Glutamatergic neuron (in vitro differentiated cells): ENCODE measurements at places on chromosomes 1 and 21. TPM values are rescaled to one million over a fixed set of nuclear protein-coding genes. Genes with fewer than 3 reads are reported as not detected.

Gene KIF21B
- 51.1 TPM for total RNA-seq

Gene FCRL5
- not detected for total RNA-seq

Gene BCAR3
- total RNA-seq, result 12.8 TPM

Gene RAVER2
- 4.4 TPM for total RNA-seq

Gene SPATA1
- 1.3 TPM for total RNA-seq

Gene FAM72C
- 0.22 TPM for total RNA-seq

DNA sequence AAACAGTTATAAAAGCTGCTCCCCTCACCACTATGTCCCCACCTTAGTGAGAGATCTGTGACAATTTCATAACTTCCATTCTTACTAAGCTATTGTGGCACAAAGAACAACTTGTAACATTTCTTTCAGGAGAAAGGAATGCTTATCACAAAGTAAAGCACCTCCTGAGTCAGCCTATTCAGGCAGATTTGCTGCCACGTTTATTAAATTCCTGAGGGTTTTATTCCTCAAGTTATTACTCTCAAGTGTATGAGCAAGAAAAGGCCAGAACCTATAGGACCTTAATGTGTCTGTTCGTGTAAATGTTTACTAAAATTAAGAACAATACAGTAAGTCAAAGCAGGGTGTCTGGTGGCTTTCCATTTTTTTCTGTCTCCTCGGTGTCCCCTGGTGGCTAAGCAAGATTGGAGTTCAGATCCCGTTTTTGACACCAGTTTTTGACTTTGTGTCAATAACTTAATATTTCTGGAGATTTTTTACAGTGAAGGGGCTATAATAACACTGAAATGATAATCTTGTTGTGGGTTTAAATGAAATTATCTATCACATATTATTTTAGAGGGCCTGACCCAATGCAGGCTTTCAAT is 1539.6 kb downstream of the BRINP3 start:
- DNase-seq, result no peak

- DNase-seq, result no peak
Observed at GRCh38 chr1:67053535-67053784, 488 bp downstream of the SLC35D1 start.

DNA sequence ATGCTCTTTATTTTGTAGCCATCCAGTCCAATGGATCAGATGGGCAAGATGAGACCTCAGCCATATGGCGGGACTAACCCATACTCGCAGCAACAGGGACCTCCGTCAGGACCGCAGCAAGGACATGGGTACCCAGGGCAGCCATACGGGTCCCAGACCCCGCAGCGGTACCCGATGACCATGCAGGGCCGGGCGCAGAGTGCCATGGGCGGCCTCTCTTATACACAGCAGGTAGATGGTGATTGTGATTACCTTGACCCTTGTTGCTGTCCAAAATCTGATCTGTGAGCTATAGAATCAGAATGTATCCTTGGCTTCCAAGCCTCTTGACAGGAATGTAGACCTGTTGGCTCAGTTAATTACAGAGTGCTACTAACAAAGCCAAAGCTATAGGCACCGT is 33.8 kb downstream of the ARID1A start:
- DNase-seq, result no peak

- DNase-seq, result no peak
Observed at GRCh38 chr1:117138561-117138960, 17.0 kb upstream of the TRIM45 start.

DNA sequence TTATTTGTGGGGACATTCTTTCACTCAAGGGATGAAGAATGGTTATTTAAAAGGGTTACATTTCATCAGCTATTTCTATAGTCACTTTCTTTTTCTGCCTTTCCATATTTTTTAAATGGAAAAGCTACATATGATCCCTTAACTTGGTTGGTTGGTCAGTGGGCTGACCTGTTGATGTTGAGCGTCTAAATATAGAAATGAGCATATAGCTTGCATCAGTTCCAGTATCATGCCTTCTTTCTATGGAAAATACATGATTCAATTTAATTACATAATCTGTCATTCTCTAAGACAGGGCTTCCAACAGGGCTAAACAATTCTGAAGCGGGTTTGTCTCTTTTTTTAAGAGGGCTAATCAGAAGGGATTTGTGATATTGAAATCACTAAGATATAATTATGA is 40.6 kb downstream of the TYW3 start:
- no peak for DNase-seq

DNA sequence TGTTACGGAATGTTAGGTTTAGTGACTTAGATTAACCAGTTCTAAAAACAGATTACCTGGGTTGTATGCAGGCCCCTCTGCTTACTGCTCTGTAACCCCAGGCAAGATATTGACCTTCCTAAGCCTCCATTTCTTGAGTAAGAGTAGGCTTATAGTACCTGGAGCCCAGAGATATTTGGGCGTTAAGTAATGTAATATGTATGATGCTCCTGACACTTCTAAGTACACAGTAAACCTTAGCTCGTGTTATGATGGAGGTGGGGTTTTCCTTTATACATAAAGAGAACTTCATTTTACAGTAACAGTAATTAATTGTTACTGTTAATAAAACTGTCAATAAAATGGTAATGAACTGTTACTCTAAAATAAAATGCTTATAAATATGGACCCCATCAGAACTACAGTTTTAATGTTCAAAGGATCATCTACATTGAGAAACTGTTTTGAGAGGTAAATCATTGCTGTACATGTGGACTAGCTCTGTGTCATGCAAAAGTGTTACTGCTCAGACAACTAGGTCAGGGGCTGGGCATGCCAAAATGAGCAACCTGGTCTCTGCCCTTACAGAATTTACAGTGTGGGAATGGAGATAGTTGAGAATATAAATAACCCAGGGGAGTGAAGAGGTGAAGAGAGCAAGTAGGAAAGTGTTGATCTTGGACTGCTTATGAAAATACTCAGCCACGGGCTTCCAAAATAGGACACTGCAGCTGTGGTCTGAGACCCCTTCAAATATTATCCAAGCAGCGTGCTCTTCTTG is 26.6 kb downstream of the LRRC8C start:
- no peak for DNase-seq

DNA sequence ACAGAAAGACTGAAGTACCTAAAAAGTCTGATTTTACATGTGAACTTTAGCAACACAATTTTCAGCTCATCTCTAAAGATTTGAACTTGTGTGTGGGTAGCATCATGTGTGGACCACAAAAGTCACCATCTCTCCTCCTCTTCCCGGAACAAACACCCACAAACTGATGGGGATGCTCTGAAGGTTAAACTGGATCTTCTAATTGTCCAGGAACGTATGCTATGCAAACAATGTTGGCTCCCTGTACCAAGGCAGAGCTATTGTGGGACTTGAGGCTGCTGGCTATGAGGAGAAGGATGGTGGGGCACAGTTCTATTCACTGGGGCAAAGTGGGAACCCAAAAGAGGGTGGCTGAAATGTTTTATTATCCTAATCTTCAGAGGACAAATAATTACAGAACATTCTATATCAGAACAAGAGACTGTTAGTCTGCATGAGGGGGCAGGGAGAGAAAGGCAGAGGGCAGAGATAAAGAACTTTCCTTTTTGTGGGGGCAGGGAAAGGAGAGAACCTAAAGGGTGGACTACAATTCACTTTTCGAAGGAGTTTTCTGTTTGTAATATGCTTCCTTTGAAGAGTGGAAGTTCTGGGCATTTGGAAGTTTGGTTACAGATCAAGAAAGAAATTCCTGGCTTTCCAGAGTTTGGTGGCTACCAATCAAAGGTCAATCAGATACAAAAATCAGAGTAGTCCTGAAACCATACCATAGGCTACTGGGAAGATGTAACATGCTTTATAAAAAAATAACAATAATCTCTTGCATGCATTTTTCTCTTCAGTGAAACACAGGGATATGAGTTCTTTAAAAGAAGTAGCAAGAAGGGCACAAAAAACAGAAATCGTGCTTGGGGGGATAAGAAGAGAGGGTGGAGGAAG is 62.9 kb downstream of the GADD45A start:
- no peak for DNase-seq

- no peak for DNase-seq
Observed at GRCh38 chr21:35943752-35944151, 116.6 kb downstream of the SETD4 start.

- DNase-seq, result no peak
Observed at GRCh38 chr1:201737352-201738060, 91.5 kb upstream of the IPO9 start.

GRCh38 chr1:209747580-209748262 is 8.1 kb upstream of the TRAF3IP3 start:
- DNase-seq, result peak; percentile 83

- DNase-seq, result peak; percentile 39
Observed at GRCh38 chr1:32701951-32702598, 495 bp downstream of the SYNC start.

- DNase-seq, result no peak
Observed at GRCh38 chr1:5948681-5949005, 43.6 kb downstream of the NPHP4 start.

DNA sequence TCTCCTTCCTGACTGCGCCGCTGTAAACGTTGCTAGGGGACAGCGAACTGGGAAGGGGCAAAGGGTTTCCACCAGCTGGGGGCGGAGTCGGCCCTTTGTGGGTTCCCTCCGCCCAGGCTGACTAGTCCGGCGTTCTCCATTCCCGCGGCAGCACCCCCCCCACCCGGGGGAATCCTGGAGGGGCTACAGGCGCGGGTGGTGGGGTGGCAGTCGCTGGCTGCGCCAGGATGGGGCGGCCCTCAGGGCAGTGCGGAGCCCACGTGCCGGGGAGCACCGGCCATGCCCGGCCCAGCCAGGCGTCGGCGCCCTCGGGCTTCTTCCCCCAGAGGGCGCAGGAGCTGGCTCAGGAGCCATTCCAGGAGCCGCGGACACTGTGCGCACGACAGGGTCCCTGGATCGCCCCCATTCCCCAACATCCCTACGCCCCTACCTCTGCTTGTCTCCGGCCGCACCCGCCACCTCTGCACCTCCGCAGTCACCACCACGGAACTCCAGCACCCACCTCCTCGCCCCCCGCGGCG is 476 bp downstream of the BATF3 start:
- DNase-seq, result peak; percentile 55

GRCh38 chr1:118485757-118486156 is 300.7 kb upstream of the SPAG17 start:
- DNase-seq, result no peak

DNA sequence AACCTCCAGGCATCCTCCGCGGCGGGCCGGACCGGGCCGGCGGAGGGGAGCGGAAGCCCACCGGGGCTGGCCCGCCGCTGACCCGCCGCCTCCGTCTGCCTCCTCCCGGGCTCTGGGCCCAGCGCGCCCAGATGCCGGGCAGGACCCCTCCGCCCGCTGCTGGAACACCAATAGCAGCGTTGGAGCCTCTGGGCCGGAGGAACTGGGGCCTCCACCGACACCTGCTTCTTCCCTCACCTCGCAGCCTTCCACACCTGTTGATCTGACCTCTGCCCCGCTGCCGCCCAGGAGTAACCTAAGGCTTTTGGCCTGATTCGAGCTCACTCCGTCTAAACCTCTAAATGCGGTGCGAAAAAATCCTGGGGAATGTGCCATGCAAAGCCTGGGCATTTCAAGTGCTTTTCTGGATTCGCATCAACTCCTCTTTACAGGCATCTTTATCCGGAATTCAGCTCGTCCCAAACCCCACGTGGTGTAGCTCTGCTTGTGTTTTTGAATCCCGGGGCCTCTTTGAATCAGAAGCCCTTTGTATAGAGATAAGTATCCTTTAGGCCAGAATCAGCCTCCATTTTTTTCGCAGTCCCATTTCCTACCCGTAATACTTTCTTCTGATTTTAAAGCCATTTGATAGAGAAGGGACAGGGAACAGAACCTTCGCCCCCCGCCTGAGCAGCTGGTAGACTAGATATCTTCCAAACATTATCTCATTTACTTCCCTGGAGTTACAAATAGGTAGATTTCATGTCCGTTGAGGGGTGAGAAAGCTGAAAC is 680 bp upstream of the CNN3 start:
- no peak for DNase-seq
